H9 (cell line): ENCODE measurements at places on chromosomes 7 and 10. TPM values are rescaled to one million over a fixed set of nuclear protein-coding genes. Genes with fewer than 3 reads are reported as not detected.
A peak's percentile ranks its signal among the peaks of the same experiment; 100 is the strongest.

- peaks cover 16% of the 10 kb centered on the region for H3K36me3 ChIP-seq
- no peak overlapping the region for H3K4me3 ChIP-seq
- H3K27ac ChIP-seq = no peak overlapping the region
- H3K4me1 ChIP-seq = peaks cover 4% of the 10 kb centered on the region; the same call in 1 of the 2 replicates
- no peak for DNase-seq
Measured at GRCh38 chr7:72275382-72276070, 136.6 kb downstream of the CALN1 start.

DNA sequence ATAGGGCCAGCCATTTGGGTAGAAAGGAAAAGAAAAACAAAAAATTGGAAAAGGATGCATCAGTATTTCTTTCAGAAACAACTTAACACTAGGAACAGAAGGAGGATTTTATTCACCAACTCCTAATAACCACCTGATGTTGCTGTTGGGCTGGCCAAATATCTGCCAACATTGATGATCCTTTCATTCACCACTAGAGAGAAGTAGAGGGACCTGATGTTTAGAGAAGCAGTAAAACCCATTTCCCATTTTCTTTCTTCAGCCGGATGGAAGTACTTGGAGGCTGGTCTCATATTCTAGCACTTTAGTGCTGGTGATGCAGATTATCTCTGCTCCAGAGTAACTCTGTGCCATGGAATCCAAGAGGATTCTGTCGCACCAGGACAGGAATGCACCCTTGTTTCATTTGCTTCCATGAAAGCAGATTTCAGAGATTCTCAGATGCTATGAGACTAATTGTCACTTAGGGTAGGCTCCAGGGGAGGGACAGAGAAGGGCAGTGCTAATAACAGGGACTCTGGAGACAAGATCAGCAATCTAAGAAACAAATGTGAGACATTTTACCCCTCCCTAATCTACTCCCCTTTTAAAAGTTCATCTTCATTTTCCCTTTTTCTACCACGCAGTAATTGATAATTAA is 3.1 kb downstream of the KLLN start:
- no peaks in the 10 kb centered on the region for H3K36me3 ChIP-seq
- DNase-seq = no peak

- DNase-seq = no peak
- H3K4me3 ChIP-seq = no peak overlapping the region
- no peaks in the 10 kb centered on the region for H3K4me1 ChIP-seq
Measured at GRCh38 chr7:155893664-155894063, 81.4 kb upstream of the SHH start.

- H3K4me3 ChIP-seq = peak overlapping the region; percentile 47; the same call in 2 of the 3 replicates
- no peaks in the 10 kb centered on the region for H3K36me3 ChIP-seq
- peak; percentile 90 for DNase-seq
- H3K27me3 ChIP-seq = no peaks in the 10 kb centered on the region
- no peaks in the 10 kb centered on the region for H3K4me1 ChIP-seq
Measured at GRCh38 chr7:131829947-131830558, 273.6 kb upstream of the PODXL start.

GRCh38 chr7:155298288-155298833 is 683 bp downstream of the INSIG1 start:
- no peak overlapping the region for H3K27ac ChIP-seq
- H3K4me1 ChIP-seq = 0 out of 2 replicates have a peak, but pooled peaks cover 8% of the 10 kb centered on the region
- DNase-seq = no peak
- H3K4me3 ChIP-seq = peak overlapping the region; percentile 94

DNA sequence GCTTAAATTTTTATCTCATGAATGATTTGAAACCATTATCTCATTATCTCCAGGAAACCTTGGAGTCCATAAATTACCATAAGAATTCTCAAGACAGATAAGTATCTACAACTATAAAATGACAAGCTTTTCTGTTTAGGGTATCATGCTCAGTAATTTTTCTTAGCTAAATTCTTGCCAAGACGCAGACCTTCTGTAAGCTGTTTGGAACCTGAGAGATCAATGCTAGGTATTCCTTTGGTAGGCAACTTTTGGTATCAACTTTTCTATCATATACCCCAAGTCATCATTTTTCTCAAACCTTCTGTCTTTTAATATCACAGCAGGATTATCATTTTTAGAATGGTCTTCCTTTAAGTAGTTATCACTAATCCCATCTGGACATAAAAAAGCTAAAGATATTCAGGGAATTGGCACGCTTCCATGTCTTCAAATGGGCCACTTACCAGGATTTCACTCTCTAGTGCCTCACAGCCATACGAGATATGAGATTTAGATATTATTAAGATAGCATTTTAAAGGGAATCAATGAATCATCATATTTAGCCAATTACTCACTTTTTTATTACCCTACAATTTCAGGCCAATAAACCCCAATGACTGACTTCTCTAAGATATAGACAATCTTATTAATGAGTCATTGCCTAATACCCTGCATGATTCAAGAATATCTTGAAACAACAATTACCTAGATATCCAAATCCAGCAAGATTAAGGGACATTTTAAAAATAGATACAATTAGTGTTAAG is 544.1 kb downstream of the HTR7 start:
- H3K4me1 ChIP-seq = no peaks in the 10 kb centered on the region; the same call in 1 of the 2 replicates
- H3K27me3 ChIP-seq = no peaks in the 10 kb centered on the region
- H3K4me3 ChIP-seq = no peak overlapping the region
- 0 out of 2 replicates have a peak, but pooled peaks cover 2% of the 10 kb centered on the region for H3K36me3 ChIP-seq
- DNase-seq = no peak

- no peaks in the 10 kb centered on the region for H3K27me3 ChIP-seq
- no peak overlapping the region for H3K4me3 ChIP-seq
- no peak for DNase-seq
- H3K36me3 ChIP-seq = no peaks in the 10 kb centered on the region
Measured at GRCh38 chr10:111187096-111187495, 110.3 kb downstream of the ADRA2A start.

DNA sequence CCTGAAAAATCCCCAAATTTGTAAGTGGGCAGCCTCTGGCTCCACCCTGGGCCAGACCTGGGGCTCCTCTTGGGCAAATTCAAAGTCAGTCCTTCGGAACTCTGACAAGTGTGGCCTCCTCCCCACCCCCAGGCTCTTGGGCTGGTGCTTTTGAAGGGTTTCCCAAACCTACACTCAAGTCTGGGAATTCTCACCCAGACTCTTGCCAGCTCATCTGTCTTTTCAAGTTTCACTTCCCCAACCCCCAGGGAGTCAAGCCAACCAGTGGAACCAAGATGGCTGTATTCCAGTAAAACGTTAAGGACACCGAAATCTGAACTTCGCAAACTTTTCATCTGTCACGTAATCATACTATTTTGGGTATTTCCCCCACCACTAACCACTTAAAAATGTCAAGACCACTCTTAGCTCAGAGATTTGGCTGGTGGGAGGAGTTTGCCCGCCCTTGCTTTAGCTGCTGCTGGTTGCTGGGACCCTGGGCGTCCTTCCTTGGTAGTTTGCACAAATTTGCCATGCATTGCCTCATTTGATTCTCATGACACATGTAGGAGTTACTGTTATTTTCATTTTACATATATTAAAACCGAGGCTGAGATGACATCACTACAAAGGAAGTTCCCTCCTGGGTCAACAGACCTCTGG is 1.7 kb upstream of the MYO1G start:
- H3K27me3 ChIP-seq = no peaks in the 10 kb centered on the region
- no peak for DNase-seq
- no peaks in the 10 kb centered on the region for H3K4me1 ChIP-seq
- H3K27ac ChIP-seq = no peak overlapping the region
- H3K36me3 ChIP-seq = peaks cover 32% of the 10 kb centered on the region

GRCh38 chr10:106540645-106541044 is 623.9 kb downstream of the SORCS1 start:
- no peaks in the 10 kb centered on the region; the same call in 1 of the 2 replicates for H3K4me1 ChIP-seq
- no peak overlapping the region for H3K27ac ChIP-seq
- H3K4me3 ChIP-seq = no peak overlapping the region
- H3K36me3 ChIP-seq = no peaks in the 10 kb centered on the region

- DNase-seq = peak; percentile 73
- no peak overlapping the region for H3K4me3 ChIP-seq
- H3K27ac ChIP-seq = no peak overlapping the region
- no peaks in the 10 kb centered on the region for H3K27me3 ChIP-seq
- no peaks in the 10 kb centered on the region; the same call in 1 of the 2 replicates for H3K4me1 ChIP-seq
Measured at GRCh38 chr7:101702362-101702850, 73.3 kb upstream of the MYL10 start.

DNA sequence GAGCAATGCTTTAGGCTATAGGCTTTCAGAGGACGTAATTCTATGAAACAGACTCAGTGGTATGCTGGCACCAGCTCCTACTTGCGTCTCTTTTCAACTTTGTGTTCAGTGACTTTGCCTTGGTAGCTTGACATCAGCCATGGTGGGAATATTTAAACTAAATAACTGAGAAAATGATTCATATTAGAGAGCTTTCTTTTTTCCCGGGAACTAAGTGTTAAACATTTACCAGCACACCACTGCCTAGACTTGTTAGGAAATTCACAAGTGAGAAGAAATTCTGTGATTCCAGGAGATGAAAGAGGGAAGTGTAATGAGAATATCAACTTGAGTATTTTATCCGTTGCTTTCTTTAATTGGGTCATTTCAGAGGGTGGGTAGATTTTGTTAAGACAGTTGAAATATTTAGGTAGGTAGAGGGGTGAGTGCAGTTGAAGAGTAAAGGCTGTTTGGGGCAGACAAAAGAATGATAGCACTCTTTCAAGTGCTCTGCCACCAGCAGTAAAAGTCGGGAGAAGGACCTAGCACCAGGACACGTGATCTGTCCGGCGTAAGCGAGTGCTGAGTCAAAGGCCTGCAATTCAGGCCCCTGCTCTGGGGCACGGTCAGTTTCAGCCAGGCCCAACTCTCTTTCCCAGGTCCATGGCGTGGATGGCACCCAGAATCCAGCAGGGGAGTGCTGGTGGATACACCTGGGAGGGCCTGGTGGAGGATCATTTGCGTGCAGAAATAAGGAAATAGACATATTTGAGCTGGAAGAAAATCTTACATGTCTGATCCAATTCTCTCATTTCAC is 206.3 kb downstream of the SNX10 start:
- H3K4me3 ChIP-seq = no peak overlapping the region
- no peak overlapping the region for H3K27ac ChIP-seq
- no peaks in the 10 kb centered on the region for H3K36me3 ChIP-seq
- H3K27me3 ChIP-seq = no peaks in the 10 kb centered on the region
- H3K4me1 ChIP-seq = no peaks in the 10 kb centered on the region

DNA sequence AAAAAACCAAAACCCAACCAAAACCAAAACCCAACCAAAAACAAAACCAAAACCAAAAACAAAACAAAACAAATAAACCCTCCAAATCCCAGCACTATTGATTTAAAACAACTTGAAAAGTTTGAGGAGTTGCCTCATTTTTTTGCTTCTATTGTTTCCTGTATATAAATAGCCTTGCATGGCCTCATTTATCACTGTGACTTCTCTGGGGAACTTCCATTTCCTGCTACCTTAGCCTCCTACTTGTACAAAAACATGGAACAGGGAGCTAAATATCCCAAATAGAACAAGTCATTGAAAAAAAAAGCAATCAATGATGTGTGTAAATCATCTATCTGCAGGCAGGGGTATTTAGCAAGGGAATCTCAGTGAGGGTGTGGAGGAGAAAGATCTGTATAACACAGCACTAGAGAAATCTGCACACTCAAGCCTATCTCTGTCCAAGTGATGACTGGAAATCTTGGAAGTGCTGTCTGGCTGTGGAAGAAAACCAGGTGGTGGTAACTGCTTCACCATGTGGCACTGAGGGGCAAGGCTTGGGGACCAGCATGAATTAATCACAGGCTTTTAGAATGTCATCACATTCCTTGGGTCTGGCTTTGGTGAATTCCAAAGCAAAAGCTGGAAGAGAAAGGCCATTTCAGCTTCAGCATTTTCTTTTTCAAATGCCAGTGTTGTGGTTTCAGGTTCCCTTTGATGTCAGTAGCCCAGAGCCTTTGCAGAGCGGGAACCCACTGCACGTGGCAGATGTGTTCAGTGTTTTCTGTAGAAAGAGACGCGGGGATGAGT is 349.5 kb upstream of the ZNF32 start:
- no peak overlapping the region for H3K27ac ChIP-seq
- no peaks in the 10 kb centered on the region for H3K4me1 ChIP-seq
- no peak for DNase-seq
- H3K4me3 ChIP-seq = no peak overlapping the region
- H3K36me3 ChIP-seq = peaks cover 18% of the 10 kb centered on the region
- H3K27me3 ChIP-seq = no peaks in the 10 kb centered on the region

DNA sequence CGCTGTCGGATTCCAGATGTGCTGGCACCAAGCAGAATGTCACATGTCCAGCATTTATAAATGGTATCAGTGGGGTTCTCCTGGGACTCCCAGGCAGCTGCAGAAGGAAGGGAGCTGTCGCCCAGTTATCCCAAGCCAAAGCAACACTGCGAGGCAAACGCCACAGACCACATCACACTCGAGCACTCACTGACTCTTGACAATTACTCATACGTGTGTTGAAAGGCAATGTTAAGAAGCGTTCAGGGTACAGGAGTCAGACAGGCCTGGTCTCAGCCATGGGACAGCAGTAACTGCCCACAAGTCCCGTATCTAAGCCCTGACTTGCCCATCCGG is 113.4 kb downstream of the DIP2C start:
- no peak for DNase-seq
- H3K27me3 ChIP-seq = no peaks in the 10 kb centered on the region
- H3K36me3 ChIP-seq = no peaks in the 10 kb centered on the region

GRCh38 chr7:86942995-86943394 is 116.5 kb downstream of the ELAPOR2 start:
- DNase-seq = no peak
- H3K36me3 ChIP-seq = peaks cover 2% of the 10 kb centered on the region; the same call in 1 of the 3 replicates
- peaks cover 7% of the 10 kb centered on the region; the same call in 1 of the 2 replicates for H3K4me1 ChIP-seq
- no peaks in the 10 kb centered on the region for H3K27me3 ChIP-seq
- H3K27ac ChIP-seq = no peak overlapping the region
- H3K4me3 ChIP-seq = no peak overlapping the region

DNA sequence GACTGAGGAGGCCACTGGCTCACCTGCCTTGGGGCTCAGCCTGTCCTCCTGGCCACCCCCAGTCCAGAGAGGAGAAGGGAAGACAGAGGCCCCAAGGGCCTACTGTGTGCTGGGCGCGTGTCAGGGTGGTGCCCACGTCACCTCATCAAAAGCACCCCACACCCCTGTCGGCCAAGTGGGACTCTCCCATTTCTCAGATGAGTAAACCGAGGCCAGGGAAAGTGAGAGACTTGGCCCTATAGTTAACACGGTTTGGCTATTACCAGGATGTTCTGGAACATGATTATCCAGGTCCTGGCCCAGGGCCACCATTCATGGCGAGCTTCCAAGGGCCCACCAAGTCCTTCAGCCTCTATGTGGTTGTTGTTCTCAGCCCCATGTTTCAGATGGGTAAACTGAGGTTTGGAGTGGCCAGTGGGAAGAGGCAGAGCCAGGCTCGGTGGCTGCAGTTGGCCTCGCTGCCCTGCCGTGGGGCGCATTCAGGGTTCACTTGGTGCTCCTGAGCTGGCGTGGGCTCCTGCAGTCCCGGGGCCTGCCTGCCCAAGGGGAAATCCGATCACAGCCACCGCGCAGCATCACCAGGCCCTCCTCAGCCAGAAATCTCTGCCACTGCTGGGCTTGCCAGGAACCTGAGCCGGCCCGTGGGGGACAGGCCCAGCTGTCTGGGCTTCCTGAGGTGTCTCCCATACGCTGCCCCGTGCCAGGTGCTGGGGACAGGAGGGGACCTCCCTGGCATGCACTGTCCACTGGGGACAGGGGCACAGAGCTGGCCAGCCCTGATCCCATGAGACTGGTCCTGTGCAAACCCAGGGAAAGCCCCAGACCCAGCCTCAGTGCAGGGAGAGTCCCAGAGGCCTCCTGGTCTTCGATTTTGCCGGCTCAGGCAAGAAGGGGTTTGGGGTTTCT is 117.7 kb upstream of the TNRC18 start:
- H3K27ac ChIP-seq = no peak overlapping the region
- H3K4me3 ChIP-seq = no peak overlapping the region
- no peaks in the 10 kb centered on the region for H3K27me3 ChIP-seq
- no peaks in the 10 kb centered on the region for H3K4me1 ChIP-seq
- no peaks in the 10 kb centered on the region for H3K36me3 ChIP-seq

Gene CYP2C8
- 0.26 TPM in 1 of 2 replicates, not detected in the other for total RNA-seq

Gene GLI3
- total RNA-seq = 43.0 and 45.0 TPM in 2 replicates

Gene DGKI
- 0.55 and 0.77 TPM in 2 replicates for total RNA-seq

Gene CALHM3
- total RNA-seq = not detected in 2 replicates

Gene CUZD1
- total RNA-seq = 17.2 and 19.4 TPM in 2 replicates

Gene FBXO24
- 0.85 and 1.3 TPM in 2 replicates for total RNA-seq
